ENCODE measurements at places on chromosomes 1 and 21.

DNA sequence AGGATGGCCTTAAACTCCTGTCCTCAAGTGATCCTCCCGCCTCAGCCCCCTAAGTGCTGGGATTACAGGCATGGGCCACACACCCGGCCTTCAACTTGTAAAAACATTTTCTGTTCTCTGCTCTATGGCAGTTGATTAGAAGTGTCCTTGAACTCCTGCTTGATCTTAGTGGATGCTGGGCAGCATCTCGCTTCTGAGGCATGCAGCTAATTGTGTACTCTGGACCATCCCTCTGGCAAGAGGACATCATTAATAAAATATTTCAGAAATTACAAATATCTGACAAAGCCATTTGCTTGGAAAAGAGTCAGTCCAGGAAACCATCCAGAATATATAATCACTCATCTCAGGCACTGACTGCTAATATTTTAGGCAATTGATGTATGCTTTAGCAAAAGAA, 8.1 kb downstream of the NGF start:
- no peak for DNase-seq

DNA sequence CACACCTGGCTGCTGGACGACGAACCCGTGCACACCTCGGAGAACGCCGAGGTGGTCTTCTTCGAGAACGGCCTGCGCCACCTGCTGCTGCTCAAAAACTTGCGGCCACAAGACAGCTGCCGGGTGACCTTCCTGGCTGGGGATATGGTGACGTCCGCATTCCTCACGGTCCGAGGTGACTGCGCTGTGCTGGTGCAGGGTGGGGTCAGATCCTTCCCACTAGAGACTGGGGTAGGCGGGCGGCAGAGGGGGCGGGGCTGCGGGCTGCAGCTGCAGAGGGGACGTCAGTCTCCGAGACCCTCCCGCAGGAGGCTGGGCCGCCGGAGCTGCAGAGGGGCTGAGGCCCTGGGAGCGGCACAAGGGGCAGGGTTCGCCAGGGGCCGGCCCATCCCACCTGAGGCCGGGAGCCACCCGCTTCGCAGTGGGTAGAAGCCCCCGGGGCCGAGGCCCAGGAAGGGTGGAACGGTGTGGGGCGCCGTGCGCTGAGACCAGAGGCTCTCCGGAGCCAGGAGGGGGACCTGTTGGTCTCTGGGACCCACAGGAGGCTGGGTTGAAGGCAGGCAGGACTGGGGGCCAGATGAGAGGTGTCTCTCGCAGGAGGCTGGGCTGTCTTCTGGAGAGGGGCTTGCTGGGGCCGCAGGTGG, 90.6 kb downstream of the TRIM11 start:
- no peak for DNase-seq

DNA sequence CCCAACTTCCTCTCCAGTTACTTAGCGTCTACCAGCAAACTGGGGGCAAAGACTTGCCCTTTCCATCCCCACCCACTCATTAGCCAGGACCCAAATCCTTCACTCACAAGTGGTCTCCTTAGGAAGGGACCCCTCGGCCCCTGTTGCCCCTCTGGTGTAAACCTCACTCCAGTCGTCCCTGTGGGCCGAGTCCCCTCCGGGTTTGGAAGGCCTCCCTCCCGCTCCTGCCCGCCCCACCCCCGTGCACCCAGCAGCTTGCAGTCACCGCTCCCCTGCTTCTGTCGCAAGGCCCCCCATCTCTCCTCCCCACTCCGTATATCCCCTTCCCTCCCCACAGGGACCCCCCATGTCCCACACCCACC, 1.2 kb downstream of the EFHD2 start:
- no peak for DNase-seq

- no peak for DNase-seq
These were observed 35.0 kb downstream of the ESRRG start for GRCh38 chr1:216688127-216688657.

- DNase-seq, result no peak
These were observed 715 bp upstream of the ARTN start for GRCh38 chr1:43932786-43933385.
